ENCODE measurements at places on chromosomes 6 and 20.

GRCh38 chr6:127342296-127342945, 988 bp downstream of the ECHDC1 start:
- DNase-seq, result peak; percentile 64

- DNase-seq, result no peak
Observed at GRCh38 chr20:39825524-39825923, 863.4 kb downstream of the DHX35 start.

GRCh38 chr6:166908811-166909210, 47.5 kb downstream of the RNASET2 start:
- DNase-seq, result no peak

DNA sequence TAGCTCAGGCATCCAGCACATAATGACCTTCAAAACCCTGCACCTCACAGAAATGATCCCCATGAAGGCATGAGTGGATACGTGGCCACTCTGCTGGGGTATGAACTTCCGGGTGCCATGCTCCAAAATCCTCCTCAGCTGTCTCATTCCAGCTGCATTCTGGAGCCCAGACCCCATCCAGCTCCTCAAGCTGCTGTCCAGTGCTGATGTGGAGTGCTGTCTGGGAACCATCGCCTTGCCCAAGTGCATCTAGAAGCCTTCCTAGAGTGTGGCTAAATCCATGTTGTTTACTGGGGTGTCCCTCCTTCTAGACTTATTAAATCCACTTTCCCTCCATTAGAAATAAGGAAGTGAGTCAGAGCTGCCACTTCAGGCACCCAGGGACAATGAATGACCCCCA, 130.8 kb upstream of the PTPRT start:
- no peak for DNase-seq

- no peak for DNase-seq
Observed at GRCh38 chr6:119170103-119170446, 91.6 kb upstream of the FAM184A start.

All from EL (cell line).